HS-27A (cell line): ENCODE measurements at places on chromosomes 3 and 15.

DNA sequence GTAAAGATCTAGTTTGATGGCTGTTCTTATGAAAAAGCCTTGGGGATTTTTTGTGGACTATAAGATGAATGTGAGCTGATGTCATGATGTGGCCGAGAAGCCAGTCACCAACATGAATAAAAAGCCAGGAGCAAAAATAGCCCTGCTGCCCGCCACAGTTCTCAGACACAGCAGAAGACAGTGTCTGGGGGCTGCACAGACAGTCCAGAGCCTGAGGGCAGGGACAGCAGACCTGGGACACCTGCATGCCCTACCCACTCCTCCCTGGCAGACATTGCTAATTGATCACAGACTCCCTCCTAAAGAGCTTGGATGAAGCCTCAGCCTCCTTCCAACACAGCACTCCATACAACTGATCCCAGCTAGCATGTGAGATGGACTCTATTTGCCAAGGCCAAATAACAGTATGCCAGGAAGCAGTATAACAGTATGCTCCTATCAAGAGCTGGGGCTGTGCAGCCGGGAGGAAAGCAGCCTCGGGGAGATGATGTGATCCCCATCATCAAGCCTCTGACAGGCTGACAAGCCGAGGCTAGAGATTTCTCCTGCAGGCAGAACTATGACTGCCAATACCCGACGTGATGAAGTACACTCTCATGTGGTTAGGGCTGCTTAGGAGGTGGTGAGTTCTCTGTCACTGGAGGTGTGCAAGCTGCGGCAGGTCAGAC lies 105.4 kb upstream of the RPL32 start:
- no peak for DNase-seq

DNA sequence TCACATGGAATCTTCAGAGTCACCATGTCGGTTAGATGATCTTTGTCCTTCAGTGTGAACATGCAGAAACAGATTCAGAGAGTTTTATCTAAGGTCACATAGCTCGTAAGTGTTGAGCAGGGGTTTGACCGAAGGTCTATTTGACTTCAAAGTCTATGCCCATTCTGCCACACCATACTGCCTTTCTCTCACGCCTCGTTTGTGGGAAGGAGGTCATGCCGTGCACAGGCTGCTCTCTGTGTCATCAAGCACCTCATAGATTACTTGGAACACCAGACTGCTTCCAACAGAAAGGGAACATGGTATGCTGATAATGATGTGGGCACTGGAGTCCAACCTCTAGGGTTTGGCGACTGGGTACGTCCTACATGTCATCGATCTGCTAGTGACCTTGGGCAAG lies 128.8 kb downstream of the SV2B start:
- DNase-seq, result no peak

DNA sequence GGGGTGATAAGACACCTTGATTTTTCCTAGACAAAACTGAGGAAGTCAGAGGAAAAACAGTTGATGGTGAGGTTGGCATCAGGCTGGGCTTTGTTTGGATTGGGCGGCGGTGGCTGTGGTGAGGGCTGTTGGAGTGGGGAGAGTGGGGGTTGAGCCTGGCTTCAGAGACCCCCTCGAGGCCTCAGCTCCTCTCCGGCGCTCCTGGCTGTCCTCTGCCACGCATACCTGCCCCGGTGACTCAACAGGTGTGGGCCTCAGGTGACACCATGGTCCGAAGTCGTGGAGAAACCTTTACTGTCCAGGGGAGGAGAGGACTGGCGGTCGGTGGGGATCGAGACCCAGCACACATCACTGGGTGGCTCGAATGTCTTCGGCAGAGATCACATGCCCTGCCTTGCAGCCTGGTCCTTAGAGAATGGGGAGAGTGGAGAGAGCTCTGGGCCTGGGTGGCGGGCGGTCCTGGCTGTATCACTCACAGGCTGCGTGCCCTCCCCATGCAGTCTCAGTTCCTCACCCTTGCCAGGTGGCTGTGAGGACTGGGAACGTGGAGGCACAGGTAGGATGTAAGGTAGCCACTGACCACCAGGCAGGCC lies 2.6 kb downstream of the APBA2 start:
- no peak for DNase-seq

DNA sequence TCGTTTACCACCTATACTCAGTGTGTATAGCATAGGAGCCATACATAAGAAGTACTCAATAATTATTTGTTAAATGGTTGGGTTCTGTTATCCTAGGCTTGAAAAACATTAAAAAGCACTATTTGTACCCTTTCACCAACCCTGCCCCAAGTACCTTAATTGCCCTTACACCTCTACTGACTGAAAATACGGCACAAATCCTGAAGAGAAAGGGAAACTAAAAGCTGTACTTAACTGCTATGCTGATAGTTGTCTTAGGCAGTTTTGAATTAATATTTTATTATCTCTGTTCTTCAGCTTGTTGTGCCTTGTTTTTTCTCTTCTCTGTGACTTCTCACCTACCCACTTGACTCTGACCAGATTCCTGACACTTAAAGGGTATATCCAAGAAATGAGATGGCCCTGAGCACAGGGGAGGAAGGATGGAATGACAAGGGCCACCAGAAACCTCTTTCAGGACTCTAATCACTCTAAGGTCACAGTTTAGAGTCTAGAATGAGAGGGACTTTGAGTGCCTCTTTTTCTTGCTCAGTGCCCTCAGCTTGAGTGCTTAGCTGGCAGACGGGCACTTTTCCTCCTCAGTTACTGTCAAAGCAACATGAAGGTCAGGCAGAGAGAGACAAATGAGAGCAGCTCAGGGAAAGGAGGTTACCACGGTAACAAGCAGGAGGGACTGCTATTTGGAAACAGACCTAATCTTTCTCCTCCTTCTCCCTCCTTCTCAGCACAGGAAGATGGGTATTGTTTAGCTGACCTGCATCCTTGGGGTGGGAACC lies 136.5 kb downstream of the ZNF609 start:
- DNase-seq, result no peak

- DNase-seq, result no peak
Measured at GRCh38 chr3:81760215-81760614, 1.2 kb downstream of the GBE1 start.
